ENCODE measurements at places on chromosomes 16 and 17.

DNA sequence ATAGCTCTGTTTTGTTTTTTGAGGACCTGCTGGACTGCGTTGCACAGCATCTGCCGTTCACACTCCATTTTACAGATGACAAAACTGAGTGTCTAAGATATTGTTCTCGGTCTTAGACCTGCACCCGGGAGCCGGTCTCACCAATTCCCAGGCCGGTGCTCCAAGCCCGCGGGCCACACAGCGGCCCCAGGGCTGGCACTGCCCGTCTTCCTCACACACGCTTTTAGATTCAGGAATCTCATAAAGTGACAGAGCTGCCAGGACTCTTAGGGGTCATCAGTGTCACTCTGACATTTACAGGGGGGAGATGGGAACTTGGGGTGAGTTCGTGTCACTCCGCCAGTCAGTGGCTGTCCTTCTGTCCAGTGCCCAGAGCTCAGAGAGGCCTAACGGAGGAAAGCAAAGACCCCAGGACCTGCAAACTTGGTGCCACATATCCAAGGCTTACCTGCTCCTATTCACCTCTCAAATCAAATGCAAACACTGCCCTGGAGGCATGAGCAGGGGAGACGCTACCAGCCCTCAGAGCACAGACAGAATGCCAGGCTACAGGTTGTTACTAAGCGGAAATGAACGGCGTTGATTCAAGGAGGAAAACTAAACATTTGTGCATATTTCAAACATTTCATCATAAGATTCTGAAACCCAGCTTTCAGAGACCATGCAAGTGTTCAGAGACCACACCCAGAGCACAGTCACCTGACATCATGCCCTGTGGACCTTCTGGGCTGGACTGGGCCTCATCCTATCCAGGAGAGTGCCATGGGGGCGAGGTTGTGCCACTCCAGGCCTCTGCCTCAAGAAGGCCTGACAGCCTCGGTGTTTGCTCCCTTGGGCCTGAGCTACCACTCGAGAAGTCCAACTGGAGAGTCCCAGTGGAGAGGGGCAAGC is 29.5 kb downstream of the TNFRSF13B start:
- H3K36me3 ChIP-seq = no peaks in the 10 kb centered on the region
- H3K27me3 ChIP-seq = no peaks in the 10 kb centered on the region
- no peak overlapping the region for H3K4me3 ChIP-seq
- H3K27ac ChIP-seq = no peak overlapping the region
- H3K4me1 ChIP-seq = no peaks in the 10 kb centered on the region

DNA sequence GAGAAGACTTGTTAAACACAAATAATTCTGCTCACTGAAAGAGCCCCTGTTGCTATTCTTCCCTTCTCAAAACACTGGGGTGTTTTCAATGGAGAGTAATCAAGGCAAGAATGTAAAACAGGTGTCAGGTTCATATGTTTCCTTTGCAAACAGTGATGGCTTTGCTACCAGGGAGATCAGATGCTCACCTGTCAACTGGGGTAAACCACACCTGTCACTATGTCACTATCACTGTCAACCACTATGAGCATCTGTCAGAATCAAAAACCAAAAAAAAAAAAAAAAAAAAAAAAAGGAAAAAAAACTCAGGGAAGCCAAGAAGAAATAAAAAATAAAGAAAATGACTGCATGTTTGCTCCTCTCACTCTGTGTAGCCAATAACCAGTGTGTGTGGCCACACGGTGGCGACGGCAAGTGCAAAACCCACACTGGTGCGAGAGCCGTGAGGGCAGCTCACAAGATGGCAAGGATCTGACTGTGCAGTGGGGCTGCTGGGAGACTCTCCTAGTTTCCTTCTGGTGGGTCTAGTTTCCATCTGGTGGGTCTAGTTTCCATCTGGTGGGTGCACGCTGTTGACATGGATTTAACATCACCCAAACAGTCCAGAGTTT is 22.7 kb downstream of the USP22 start:
- peaks cover 24% of the 10 kb centered on the region for H3K4me1 ChIP-seq
- peak; percentile 53 for DNase-seq
- H3K27me3 ChIP-seq = no peaks in the 10 kb centered on the region
- no peak overlapping the region for H3K4me3 ChIP-seq

DNA sequence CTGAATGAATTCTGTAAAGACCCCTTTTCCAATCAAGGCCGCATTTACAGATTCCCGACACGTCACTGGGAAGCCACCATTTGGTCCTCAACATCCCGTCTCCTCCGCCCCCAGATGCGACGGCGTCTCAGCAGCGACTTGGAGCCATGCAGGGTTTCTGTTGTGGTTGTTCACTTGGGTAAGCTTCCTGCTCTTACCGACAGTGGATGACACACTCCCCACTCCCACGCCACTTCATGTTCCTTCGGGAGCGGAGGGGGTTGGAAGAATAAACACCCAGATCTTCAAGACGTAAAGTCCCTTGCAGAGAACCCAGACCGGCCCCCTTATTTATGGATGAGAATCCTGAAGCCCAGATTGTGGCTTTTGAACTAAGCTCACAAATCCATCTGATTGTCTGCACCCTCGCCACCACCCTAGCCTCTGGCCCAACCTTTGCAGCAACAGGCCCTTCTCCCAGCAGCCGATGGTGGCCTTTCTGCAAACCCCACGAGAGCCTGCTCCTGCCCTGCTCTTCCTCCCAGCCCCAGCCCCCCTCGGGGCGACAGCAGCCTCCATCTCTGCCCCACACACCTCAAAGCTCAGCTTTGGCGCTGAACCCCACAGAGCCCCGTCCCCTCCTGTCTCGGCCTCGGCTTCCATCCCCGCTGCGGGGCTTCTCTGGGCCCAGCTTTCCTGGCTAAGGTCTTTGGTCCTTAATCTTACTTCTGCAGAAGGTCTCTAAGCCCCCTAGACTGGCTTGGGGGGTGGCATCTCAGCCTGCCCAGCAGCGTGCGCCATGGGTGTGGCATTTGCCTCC is 19.0 kb upstream of the OSGIN1 start:
- H3K27ac ChIP-seq = no peak overlapping the region
- no peaks in the 10 kb centered on the region for H3K36me3 ChIP-seq
- H3K4me1 ChIP-seq = peaks cover 2% of the 10 kb centered on the region
- H3K27me3 ChIP-seq = no peaks in the 10 kb centered on the region
- no peak overlapping the region for H3K4me3 ChIP-seq
- DNase-seq = no peak

DNA sequence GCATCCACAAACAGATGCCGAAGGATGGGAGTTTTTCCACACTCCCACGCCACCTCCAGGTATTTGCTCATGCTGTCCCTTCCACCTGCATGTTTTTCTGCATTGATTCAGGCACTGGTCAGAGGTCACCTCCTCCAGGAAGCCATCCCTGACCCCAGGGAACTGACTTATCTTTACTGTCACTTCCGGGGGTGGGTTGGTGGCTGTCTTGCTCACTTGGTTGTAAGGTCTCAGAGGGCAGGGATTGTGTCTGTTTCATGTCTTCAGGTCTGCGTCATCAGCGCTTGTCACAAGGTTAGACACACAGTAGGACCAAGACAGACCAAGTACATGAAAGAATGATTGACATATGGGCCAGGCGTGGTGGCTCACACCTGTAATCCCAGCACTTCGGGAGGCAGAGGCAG is 1.9 kb upstream of the IL4R start:
- peaks cover 7% of the 10 kb centered on the region for H3K27me3 ChIP-seq
- H3K4me1 ChIP-seq = peaks cover 21% of the 10 kb centered on the region
- H3K27ac ChIP-seq = no peak overlapping the region

- H3K27me3 ChIP-seq = peaks cover 66% of the 10 kb centered on the region
- DNase-seq = no peak
- H3K4me3 ChIP-seq = peak overlapping the region; percentile 64
- peak overlapping the region; percentile 83 for H3K27ac ChIP-seq
- H3K36me3 ChIP-seq = peaks cover 2% of the 10 kb centered on the region
- H3K4me1 ChIP-seq = peaks cover 13% of the 10 kb centered on the region
These were observed 5.1 kb downstream of the BAHCC1 start for GRCh38 chr17:81400154-81400977.

DNA sequence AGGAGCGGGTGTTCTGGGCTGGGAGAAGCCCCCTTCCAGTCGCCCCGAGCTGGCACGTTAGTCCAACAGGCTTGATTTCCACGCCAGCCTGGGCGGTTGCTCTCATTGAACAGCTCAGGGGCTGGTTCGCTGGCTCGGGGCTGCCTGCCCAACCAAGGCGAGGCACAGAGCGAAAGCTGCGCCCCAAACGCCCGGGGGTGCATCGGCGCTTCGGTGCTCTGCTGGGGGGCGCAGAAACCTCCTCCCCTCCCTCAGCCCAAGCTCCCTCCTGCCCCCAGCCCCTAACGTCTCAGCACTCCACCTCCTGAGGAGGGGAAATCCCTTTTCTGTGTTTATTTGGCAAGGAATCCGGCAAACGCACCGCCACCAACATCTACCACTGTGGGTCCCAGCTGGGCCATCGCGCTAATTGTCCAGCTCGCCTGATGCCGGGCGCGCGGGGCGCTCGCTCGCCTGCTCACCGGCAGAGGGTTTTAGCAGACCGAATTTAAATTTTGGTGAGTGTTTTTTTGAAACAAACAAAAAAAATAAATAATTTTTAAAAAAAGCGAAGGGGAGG is 29.5 kb upstream of the RBFOX1 start:
- no peak overlapping the region for H3K4me3 ChIP-seq
- H3K27ac ChIP-seq = no peak overlapping the region
- H3K27me3 ChIP-seq = peaks cover 11% of the 10 kb centered on the region
- no peaks in the 10 kb centered on the region for H3K4me1 ChIP-seq

GRCh38 chr16:12255919-12256665 is 279.6 kb downstream of the SNX29 start:
- DNase-seq = no peak
- no peaks in the 10 kb centered on the region for H3K4me1 ChIP-seq
- no peak overlapping the region for H3K4me3 ChIP-seq
- H3K27me3 ChIP-seq = no peaks in the 10 kb centered on the region
- no peaks in the 10 kb centered on the region for H3K36me3 ChIP-seq
- no peak overlapping the region for H3K27ac ChIP-seq

- no peaks in the 10 kb centered on the region for H3K4me1 ChIP-seq
- no peaks in the 10 kb centered on the region for H3K36me3 ChIP-seq
- no peak overlapping the region for H3K4me3 ChIP-seq
- H3K27ac ChIP-seq = no peak overlapping the region
- H3K27me3 ChIP-seq = no peaks in the 10 kb centered on the region
- no peak for DNase-seq
These were observed 293.4 kb downstream of the SHISA9 start for GRCh38 chr16:13194766-13195165.

- peak overlapping the region; percentile 23 for H3K27ac ChIP-seq
- no peaks in the 10 kb centered on the region for H3K36me3 ChIP-seq
- H3K4me1 ChIP-seq = peaks cover 5% of the 10 kb centered on the region
- no peak for DNase-seq
- no peak overlapping the region for H3K4me3 ChIP-seq
These were observed 179.9 kb downstream of the CCDC182 start for GRCh38 chr17:57565176-57565575.

- DNase-seq = no peak
- peaks cover 29% of the 10 kb centered on the region for H3K36me3 ChIP-seq
- no peak overlapping the region for H3K27ac ChIP-seq
- H3K4me1 ChIP-seq = peaks cover 38% of the 10 kb centered on the region
- no peak overlapping the region for H3K4me3 ChIP-seq
These were observed 51.9 kb downstream of the WDR45B start for GRCh38 chr17:82596296-82596695.

DNA sequence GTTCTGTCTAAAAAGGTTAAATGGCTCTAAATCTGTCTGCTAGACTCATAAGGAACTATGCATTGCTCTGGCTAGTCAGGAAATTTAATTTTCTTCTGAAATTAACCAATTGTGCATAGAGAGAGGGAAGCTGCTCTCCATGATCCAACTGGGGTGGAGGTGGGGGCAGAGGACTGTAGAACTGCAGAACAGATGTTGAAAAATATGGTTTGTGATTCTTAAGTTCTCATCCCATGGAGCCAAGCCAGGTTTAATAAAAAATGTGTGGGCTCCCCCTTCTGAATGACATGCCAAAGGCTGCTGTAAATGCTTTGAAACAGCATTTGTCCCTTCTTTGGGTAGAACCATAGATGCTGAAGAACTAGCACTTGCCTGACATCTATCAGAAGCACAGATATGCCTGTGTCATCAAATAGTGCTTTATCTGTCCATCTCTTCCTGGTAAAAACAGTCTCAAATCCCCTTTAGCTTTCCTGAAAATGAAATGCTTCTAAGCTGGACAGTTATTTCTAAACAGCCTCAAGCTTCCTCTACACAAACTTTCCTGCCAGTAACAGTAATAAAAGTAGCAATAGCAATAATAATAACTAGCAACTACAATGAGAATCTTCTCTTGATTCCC is 221.4 kb downstream of the CDH8 start:
- H3K4me1 ChIP-seq = no peaks in the 10 kb centered on the region
- H3K36me3 ChIP-seq = no peaks in the 10 kb centered on the region
- no peak overlapping the region for H3K27ac ChIP-seq
